ENCODE measurements at places on chromosomes 2 and 18. TPM values are rescaled to one million over a fixed set of nuclear protein-coding genes. Genes with fewer than 3 reads are reported as not detected.
A peak's percentile ranks its signal among the peaks of the same experiment; 100 is the strongest.

- no peak overlapping the region for H3K4me3 ChIP-seq
- no peak for DNase-seq
- H3K36me3 ChIP-seq = no peaks in the 10 kb centered on the region
- no peak overlapping the region for H3K27ac ChIP-seq
- H3K27me3 ChIP-seq = peaks cover 9% of the 10 kb centered on the region
Measured at GRCh38 chr2:229578052-229578846, 136.1 kb downstream of the DNER start.

- DNase-seq = no peak
- peaks cover 5% of the 10 kb centered on the region for H3K27me3 ChIP-seq
- no peak overlapping the region for H3K27ac ChIP-seq
- H3K4me1 ChIP-seq = no peaks in the 10 kb centered on the region
- no peak overlapping the region for H3K4me3 ChIP-seq
- H3K36me3 ChIP-seq = no peaks in the 10 kb centered on the region
Measured at GRCh38 chr18:22188559-22189267, 19.3 kb downstream of the GATA6 start.

DNA sequence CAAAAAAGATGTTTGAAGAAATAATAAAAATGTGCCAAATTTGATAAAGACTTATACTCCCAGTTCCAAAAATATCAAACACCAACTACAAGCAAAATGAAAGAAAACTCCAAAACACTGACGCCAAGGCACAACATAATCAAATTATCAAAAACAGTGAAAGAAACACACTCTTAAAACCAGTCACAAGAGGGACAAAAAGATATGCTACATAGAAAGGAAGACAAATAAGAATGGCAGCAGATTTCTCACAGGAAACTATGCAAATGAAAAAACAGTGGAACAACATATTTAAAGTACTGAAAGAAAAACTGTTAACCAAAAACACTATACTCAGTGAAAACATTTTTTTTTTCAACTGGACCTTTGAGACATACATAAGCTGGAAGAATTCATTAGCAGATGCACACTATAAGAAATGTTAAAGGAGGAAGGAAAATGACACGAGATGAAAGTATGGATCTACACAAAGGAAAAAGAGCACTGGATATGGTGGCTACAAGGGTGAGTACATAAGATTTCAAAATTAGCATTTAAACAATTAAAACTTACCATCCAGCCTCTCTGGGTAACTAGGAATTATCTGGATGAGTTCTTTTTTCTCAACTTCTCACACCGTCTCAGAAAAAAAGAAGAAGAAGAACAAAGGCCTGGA, 94.0 kb upstream of the ACVR1C start:
- DNase-seq = peak; percentile 11
- H3K27ac ChIP-seq = peak overlapping the region; percentile 17
- no peaks in the 10 kb centered on the region for H3K4me1 ChIP-seq
- H3K4me3 ChIP-seq = no peak overlapping the region
- H3K36me3 ChIP-seq = peaks cover 49% of the 10 kb centered on the region

DNA sequence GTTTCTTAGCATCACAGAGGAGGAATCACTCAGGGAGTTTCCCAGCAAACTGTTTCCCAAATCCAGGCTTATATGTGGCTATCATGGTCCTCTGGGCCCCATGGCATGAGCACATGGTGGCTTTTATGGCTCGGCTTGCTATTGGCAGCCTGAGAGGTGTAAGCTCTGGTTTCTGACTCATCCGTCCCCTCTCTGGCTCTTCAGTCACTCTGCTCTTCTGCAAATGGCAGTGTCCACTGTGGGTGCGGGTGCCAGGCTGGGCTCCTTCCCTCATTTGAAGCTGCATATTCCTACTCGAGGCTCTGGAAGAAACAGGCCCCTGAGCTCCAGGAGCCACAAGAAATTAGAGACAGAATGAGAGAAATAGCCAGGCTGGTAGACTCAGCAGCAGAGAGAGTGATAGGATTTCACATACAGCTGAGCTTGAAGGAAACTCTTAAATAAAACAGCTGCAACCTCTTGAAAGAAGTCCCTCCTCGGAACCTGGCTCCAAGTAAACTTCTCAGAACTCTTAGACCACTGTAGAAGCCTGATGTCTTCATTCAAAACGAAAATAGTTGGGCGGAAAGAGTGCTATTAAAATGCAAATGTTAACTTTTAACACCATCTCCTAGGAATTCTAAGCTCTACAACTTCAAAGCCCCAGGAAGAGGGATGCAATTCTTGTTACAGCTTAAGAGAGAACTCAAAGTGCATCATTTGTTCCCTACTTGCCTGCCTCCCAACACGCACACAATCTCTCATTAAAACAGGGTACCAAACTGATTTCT, 212.6 kb upstream of the SP5 start:
- peaks cover 19% of the 10 kb centered on the region for H3K27me3 ChIP-seq
- no peak overlapping the region for H3K27ac ChIP-seq
- no peak for DNase-seq
- H3K36me3 ChIP-seq = no peaks in the 10 kb centered on the region

GRCh38 chr2:23526114-23526513, 141.1 kb downstream of the KLHL29 start:
- H3K4me1 ChIP-seq = peaks cover 10% of the 10 kb centered on the region
- no peaks in the 10 kb centered on the region for H3K36me3 ChIP-seq
- H3K27me3 ChIP-seq = peaks cover 5% of the 10 kb centered on the region
- H3K4me3 ChIP-seq = no peak overlapping the region
- DNase-seq = no peak

DNA sequence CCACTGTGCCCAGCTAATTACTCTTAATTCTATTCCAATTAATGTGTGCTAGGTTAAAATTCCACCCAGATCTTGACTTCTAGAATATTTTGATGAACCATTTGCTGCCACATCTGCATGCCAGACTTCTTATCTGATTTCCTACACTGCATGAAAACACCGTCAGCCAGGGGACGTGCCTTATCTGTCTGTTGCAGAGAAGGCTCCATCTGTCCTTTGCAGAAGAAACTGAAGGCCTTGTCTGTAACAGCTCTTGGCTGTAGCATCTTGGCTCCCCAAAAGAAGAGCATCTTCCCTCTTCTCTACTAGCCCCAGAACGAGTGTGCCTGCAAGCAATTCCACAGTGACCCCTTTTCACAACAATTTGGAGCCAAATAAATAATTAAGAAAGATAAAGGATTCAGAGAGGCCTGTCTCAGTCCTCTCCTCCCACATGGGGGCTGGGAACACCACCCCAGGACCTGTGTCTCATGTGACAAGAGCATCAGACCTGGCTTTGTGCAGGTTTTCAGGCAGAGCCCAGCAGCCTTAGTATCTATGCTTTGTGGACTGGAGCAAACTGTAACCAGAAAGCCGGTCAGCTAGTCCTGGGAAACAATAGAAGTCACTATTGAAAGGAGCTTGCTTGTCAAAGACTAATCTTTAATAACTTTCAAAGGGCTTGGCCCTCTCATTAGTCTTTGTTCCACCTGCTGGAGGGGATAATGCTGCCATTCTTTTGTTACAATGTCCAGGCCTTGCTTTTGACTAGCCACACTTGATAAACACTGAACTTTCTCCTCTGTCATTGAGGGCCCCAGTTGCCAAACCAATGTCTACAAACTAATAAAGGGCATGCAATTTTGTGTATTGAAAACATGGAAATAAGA, 84.0 kb upstream of the NEUROD1 start:
- no peaks in the 10 kb centered on the region for H3K4me1 ChIP-seq
- peak; percentile 47 for DNase-seq
- no peaks in the 10 kb centered on the region for H3K36me3 ChIP-seq
- peaks cover 5% of the 10 kb centered on the region for H3K27me3 ChIP-seq

DNA sequence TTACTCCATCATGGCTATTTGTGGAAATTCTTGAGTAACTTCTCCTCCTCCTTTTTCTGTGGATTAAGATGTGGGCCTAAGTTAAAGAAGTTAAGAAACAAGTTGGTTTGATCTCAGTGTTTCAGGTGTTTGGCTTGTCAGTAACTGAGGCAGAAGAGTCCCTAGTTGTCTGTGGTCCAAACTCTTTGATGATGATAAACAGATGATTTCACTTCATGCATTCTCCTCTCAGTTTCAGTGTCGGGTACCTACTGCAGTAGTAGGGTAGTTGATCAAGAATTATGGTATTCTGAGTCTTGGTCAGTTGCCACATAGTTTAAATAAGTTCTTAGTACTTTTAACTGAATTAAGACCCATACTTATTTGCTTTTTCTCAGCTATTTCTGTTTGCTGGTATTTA, 85.6 kb downstream of the NCOA1 start:
- H3K27me3 ChIP-seq = no peaks in the 10 kb centered on the region
- peak overlapping the region; percentile 82 for H3K27ac ChIP-seq
- peaks cover 19% of the 10 kb centered on the region for H3K36me3 ChIP-seq
- H3K4me3 ChIP-seq = peak overlapping the region; percentile 36

- peaks cover 21% of the 10 kb centered on the region for H3K27me3 ChIP-seq
- H3K36me3 ChIP-seq = no peaks in the 10 kb centered on the region
- no peaks in the 10 kb centered on the region for H3K4me1 ChIP-seq
- H3K4me3 ChIP-seq = no peak overlapping the region
Measured at GRCh38 chr2:160970052-160970965, 189.9 kb upstream of the TANK start.

DNA sequence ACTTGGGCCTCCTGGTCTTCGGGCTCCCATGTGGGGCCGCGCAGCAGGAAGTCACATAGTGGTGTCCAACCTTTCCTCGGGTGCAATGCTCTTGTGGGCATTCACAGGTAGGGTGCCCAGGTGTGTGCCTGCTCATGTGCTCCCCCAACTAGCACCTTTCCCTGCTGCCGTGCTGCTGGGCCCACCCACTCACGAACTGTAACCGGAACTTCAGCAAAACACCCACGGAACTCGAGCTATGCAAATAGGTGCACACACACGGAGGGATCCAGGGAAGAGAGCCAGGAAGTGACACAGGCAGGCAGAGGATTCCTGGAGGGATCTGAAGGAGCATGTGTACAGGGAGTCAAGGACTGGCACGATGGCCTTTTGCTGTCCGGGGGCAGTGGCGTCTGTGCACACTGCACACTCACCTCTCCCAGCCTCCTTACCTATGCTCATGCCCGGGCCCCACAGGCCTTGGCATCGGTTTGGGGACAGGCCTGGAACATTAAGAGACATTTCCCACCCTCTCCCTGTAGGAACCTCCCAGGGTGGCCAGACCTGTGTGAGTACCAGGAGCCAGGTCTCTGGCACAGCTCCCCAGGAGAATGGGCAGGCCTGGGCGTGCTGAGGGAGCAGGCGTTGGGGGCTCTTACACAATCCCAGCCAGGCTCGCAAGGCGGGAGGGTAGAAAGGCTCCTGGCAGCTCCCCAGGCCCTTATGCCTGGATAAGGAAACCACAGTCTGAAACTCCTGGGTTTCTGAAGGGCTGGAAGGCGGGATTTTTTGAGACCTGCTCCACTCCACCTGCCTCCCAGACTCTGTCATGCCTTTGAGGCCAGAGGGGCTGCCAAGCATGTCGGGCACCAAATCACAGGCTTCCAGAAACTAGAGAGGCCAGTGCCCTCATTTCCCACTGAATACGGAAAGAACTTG, 6.6 kb upstream of the PTMA start:
- DNase-seq = no peak
- H3K27ac ChIP-seq = no peak overlapping the region

- no peak overlapping the region for H3K4me3 ChIP-seq
- H3K4me1 ChIP-seq = peaks cover 41% of the 10 kb centered on the region
- H3K36me3 ChIP-seq = no peaks in the 10 kb centered on the region
- peak overlapping the region; percentile 83 for H3K27ac ChIP-seq
- DNase-seq = no peak
Measured at GRCh38 chr2:191574232-191574631, 103.7 kb upstream of the NABP1 start.

DNA sequence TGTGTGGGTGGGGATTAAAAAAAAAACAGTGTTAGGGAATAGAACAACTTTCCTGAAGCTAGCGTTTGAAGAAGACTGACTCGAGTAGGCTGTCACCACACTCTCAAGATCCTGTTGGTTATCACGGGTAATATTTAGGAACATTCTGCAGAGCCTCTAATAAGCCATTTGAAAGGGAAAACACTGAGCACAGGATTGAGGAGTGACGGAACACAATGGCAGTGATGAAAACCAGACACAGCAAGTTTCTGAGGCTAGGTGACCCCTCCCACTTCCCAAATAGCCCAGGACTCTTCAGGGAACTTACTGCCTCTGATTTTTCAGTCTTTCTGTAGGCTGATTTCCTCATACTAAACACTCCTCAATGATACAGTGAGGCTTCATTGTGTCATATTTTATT, 88.2 kb upstream of the TMEM200C start:
- H3K27ac ChIP-seq = no peak overlapping the region
- DNase-seq = no peak
- peaks cover 2% of the 10 kb centered on the region for H3K4me1 ChIP-seq
- no peak overlapping the region for H3K4me3 ChIP-seq
- H3K36me3 ChIP-seq = no peaks in the 10 kb centered on the region
- peaks cover 4% of the 10 kb centered on the region for H3K27me3 ChIP-seq

GRCh38 chr2:72625366-72625765, 200.5 kb downstream of the EXOC6B start:
- no peak overlapping the region for H3K4me3 ChIP-seq
- DNase-seq = no peak
- H3K36me3 ChIP-seq = no peaks in the 10 kb centered on the region
- H3K27me3 ChIP-seq = no peaks in the 10 kb centered on the region
- no peak overlapping the region for H3K27ac ChIP-seq
- no peaks in the 10 kb centered on the region for H3K4me1 ChIP-seq

DNA sequence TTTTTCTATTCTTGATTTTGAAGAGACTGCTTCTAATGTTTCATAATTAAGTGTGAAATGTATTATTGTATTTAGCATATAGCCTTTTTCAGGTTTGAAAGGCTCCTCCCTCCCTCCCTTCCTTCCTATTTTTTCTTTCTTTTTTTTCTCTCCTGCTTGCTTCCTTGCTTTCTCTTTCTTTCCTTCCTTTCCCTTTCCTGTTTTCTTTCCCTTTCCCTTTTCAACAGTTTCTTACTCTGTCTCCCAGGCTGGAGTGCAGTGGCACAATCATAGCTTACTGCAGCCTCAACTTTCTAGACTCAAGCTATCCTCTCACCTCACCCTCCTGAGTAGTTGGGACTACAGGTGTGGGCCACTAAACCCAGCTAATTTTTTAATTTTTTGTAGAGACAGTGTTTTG, 44.6 kb downstream of the RMDN2 start:
- DNase-seq = no peak
- H3K27ac ChIP-seq = no peak overlapping the region
- H3K4me1 ChIP-seq = no peaks in the 10 kb centered on the region
- H3K36me3 ChIP-seq = no peaks in the 10 kb centered on the region

Gene FARSB
- total RNA-seq = 57.4 TPM

Gene CASP8
- 39.8 TPM for total RNA-seq

Gene FBXO41
- 33.8 TPM for total RNA-seq

Gene UGT1A4
- total RNA-seq = not detected

Gene IWS1
- total RNA-seq = 57.6 TPM

Gene OTX1
- not detected for total RNA-seq

Gene SMARCAL1
- 29.0 TPM for total RNA-seq

Gene CAD
- 159 TPM for total RNA-seq
